ENCODE measurements at places on chromosomes 4 and X.

DNA sequence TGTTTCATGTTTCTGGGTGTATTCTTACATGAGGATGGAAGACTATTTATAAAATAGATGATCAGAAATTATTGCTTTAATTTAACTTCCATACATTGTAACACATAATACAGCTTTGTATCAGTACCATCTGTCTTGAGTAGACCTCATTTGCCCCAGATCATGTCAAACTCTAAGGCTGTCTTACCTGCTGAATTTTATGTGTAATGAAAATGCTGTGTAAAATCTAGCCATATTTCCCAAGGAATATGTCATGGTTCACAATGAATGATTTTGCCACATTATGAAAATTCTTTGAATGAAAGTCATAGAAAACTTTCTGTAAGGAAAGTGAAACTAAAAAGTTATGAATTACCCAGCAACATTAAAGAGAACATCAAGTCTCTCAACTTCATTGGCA, 7.4 kb downstream of the BDH2 start:
- DNase-seq: no peak

DNA sequence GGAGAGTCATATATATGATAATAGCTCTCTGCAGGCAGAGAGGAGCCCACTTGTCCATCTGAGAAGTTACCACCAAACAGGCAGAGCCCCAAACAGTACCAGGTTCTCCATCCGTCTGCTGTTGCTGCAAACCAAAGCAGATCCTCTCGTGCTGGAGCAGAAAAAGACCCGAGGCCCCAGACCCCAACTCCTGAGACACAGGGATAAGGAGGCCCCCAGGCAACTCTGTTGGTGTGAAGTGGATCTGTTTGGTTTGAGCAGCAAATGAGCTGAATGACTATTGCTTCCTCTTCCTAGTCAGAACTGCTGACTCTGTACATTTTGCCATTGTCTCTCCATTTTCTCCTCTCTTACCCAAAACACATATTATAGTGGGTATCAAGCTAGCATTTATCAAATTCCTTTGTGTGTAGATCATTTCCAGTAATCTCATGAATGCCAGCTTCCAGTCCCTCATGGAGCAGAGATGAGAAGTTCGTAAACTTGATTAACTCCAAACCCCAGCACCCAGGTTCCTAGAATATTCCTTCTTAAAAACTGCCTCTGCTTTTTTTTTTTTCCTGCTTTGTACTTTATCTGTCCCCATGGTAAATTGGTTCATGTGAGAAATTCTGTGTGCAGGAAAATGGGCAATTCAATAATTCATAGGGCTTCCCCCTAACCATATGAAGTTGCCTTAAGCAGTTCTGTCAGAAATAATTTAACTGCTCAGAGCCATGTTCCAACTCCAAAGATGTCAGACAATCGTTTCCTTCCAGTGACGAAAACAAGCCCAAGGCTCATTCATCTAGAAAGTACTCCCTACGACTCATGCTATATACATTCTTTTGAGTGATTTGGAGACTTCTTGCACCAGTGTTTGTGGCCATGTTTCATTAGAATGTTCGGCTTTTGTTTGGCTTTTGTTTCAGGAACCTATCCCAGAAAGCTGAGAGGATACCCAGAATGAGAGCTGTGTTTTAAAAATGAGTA, 98.6 kb upstream of the ATXN3L start:
- DNase-seq: no peak

GRCh38 chrX:112450810-112451209, 228.9 kb downstream of the LHFPL1 start:
- DNase-seq: no peak

DNA sequence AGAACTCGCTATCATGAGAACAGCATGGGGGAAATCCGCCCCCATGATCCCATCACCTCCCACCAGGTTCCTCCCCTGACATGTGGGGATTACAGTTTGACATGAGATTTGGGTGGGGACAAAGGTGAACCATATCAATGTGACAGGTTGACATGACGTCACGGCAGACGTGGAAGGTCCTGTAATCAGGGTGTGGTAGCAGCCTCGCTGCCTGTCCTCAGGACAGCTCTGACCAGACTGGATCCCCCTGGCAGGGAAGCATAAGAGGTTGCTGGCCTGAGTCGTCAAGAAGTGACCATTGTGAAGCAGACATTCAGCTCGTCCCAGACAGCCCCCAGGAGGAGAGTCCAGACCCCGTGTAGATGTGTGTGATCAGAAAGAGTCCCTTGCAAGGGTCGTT, 104.6 kb downstream of the TNIP2 start:
- DNase-seq: no peak

- DNase-seq: no peak
Observed at GRCh38 chr4:154464654-154465053, 26.9 kb downstream of the DCHS2 start.

All from stimulated activated CD4-positive, alpha-beta T cell treated with anti-CD3 and anti-CD28 coated beads, Interleukin-1b, Interleukin-23, amount 100 ng/mL, for 1 hour (primary cell).